ENCODE measurements at places on chromosomes 2 and 18.
A peak's percentile ranks its signal among the peaks of the same experiment; 100 is the strongest.

DNA sequence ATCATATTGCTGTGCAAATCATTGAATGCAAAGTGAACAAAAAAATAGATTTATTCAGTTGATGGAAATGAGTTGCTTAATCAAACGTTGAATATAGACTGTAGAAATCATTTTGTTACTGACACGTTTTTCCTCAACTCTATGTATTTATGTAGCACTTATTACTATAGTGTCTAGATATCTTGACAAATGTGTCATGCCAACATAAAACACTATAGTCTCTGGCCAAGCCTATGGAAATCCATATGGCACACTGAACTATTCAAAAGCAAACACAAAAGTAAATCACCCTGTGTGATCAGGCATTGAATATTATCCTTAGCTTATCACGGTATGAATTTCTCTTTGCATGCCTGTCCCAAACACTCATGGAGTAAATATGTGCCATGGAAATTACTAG, 131.3 kb downstream of the ZNF804A start:
- no peak for DNase-seq

DNA sequence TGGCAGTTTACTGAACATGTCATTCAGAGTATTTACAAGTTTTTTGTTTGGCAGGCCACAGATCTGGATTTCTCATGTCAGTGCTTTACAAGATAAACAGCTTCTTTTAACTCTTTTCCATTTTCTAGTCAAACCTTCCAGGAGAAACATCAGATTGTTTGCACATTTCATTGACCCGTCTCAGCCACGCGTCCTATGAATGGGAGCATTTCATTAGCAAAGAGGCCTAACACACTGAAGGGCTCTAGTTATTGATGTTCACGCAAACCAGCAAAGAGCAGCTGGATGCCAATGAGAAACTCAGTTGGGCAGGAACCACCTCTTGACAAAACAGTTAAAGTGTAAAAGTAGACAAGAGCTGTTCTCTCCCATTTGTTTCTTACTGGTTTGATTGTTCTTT, 29.2 kb upstream of the MFF start:
- DNase-seq = no peak

GRCh38 chr2:191321861-191322662, 76.9 kb downstream of the MYO1B start:
- DNase-seq = peak; percentile 51

GRCh38 chr2:96962567-96963203, 23.7 kb downstream of the FAM178B start:
- peak; percentile 30 for DNase-seq

- no peak for DNase-seq
These were observed 18.7 kb downstream of the MEP1B start for GRCh38 chr18:32208577-32208976.

- peak; percentile 93 for DNase-seq
These were observed 165.0 kb downstream of the ANKRD44 start for GRCh38 chr2:197145471-197146056.

GRCh38 chr2:1286929-1287328, 126.3 kb upstream of the TPO start:
- DNase-seq = no peak

- DNase-seq = no peak
These were observed 3.6 kb downstream of the SCLY start for GRCh38 chr2:238064376-238064775.

GRCh38 chr2:15557887-15558311, 3.2 kb downstream of the NBAS start:
- DNase-seq = no peak

GRCh38 chr18:58024139-58024538, 19.9 kb upstream of the NEDD4L start:
- no peak for DNase-seq

- no peak for DNase-seq
These were observed 124.2 kb upstream of the EPB41L5 start for GRCh38 chr2:119888680-119889079.
